PC-9 (cell line): ENCODE measurements at places on chromosomes 16 and 17. TPM values are rescaled to one million over a fixed set of nuclear protein-coding genes. Genes with fewer than 3 reads are reported as not detected.
A peak's percentile ranks its signal among the peaks of the same experiment; 100 is the strongest.

DNA sequence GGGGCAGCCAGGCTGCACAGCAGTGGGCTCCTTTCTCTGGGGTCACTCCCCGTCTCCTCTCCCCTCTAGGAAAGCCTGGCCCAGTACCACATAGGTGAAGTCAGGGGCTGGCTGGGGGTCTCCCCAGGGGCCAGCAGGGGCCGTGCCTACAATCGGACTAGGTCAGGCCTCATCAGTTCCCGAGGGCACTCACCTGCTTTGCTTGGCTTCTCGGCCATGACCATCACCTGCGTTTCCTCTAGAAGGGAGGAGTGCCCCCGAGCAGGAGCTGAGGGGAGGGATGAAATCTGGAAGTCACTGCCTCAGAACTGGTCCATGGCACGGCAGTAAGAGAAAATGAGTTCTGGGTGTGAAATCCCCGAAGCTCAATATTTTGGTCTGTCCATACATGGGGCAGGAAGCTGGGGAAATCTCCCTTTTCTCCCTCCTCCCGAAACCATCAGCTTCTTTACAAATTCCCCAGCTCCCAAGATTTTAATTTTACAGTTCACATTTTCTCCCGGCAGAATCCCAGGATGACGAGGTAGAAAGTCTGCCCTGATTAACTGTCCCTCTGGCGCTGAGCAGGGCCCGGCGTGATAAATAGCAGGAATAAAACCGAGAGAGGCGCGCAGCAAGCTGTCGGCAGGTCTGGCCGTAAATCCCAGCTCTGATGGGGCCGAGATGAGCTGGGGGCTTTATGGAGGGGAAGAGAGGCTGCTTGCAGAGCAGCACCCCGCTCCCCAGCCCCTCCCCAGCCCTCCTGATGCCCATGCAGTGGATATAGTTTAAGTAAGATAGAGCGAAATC, 172.1 kb downstream of the RBFOX3 start:
- H3K27me3 ChIP-seq = peaks cover 81% of the 10 kb centered on the region
- H3K36me3 ChIP-seq = no peaks in the 10 kb centered on the region
- no peak overlapping the region for H3K4me3 ChIP-seq
- H3K4me1 ChIP-seq = no peaks in the 10 kb centered on the region
- no peak for DNase-seq
- no peak overlapping the region for H3K27ac ChIP-seq

Gene LYRM9
- total RNA-seq = 7.6 and 9.2 TPM in 2 replicates

DNA sequence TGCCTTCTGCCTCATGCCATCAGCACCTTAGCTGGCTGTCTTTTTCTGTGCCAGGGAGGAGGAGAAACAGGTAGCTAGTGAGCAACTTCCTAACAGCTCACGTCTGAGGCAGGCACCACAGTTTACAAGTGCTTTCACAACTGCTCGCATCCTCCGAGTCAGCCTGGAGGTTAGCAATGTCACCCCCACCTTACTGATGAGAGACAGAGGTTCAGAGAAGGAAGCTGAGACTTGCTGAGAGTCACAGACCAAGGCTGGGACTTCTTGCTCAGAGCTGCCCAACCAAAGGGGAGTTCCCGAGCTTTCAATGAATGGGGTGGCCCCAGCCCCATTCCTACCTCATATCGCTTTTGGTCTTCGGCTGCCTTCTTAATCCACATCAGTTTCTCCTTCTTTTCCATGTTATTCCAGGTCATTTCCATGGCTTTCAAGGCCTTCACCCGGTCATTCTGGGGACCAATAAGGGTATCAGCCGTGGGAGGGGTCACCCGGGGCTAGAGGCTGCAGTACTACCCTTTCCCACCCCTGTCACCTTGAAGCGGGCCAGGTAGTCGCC, 9.6 kb downstream of the UBTF start:
- H3K4me1 ChIP-seq = peaks cover 21% of the 10 kb centered on the region
- no peak for DNase-seq
- peak overlapping the region; percentile 32; the same call in 1 of the 2 replicates for H3K27ac ChIP-seq
- no peak overlapping the region for H3K4me3 ChIP-seq

- no peak for DNase-seq
- H3K36me3 ChIP-seq = no peaks in the 10 kb centered on the region
- no peak overlapping the region for H3K4me3 ChIP-seq
- no peaks in the 10 kb centered on the region for H3K27me3 ChIP-seq
- H3K27ac ChIP-seq = no peak overlapping the region
Observed at GRCh38 chr17:1498869-1499268, 6.4 kb upstream of the MYO1C start.
